Cardiac muscle cell (in vitro differentiated cells and primary cell): ENCODE measurements at places on chromosomes 7 and 10.
A peak's percentile ranks its signal among the peaks of the same experiment; 100 is the strongest.

GRCh38 chr7:97506728-97507127 is 225.2 kb upstream of the TAC1 start:
- H3K27me3 ChIP-seq, result no peaks in the 10 kb centered on the region
- H3K4me3 ChIP-seq, result no peak overlapping the region
- no peak overlapping the region for H3K27ac ChIP-seq
- peaks cover 3% of the 10 kb centered on the region for H3K4me1 ChIP-seq
- H3K36me3 ChIP-seq, result no peaks in the 10 kb centered on the region

GRCh38 chr7:5630670-5631069 is 150.8 kb downstream of the RNF216 start:
- no peaks in the 10 kb centered on the region for H3K27me3 ChIP-seq
- no peaks in the 10 kb centered on the region for H3K36me3 ChIP-seq
- no peak overlapping the region for H3K4me3 ChIP-seq
- DNase-seq, result no peak

DNA sequence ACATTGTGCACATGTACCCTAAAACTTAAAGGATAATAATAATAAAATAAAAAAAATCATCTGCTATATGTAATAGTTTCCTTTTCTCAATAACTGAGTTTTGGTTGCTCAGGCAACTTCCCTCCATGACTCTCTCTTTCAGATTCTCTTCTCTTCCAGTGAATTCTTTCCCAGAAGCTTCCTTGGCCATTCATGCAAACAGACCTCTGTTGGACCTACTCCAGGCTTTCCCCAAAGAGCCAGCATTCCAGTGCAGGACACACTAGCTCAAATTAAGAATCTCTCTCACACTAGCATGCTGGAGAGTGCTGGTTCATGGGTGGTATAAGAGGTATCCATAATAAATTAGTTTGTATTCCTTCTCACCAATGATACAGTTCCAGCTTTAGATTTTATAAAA is 31.0 kb upstream of the ZEB1 start:
- H3K27me3 ChIP-seq, result no peaks in the 10 kb centered on the region
- no peaks in the 10 kb centered on the region for H3K36me3 ChIP-seq
- H3K4me1 ChIP-seq, result no peaks in the 10 kb centered on the region
- no peak overlapping the region for H3K27ac ChIP-seq
- no peak for DNase-seq
- no peak overlapping the region for H3K4me3 ChIP-seq

DNA sequence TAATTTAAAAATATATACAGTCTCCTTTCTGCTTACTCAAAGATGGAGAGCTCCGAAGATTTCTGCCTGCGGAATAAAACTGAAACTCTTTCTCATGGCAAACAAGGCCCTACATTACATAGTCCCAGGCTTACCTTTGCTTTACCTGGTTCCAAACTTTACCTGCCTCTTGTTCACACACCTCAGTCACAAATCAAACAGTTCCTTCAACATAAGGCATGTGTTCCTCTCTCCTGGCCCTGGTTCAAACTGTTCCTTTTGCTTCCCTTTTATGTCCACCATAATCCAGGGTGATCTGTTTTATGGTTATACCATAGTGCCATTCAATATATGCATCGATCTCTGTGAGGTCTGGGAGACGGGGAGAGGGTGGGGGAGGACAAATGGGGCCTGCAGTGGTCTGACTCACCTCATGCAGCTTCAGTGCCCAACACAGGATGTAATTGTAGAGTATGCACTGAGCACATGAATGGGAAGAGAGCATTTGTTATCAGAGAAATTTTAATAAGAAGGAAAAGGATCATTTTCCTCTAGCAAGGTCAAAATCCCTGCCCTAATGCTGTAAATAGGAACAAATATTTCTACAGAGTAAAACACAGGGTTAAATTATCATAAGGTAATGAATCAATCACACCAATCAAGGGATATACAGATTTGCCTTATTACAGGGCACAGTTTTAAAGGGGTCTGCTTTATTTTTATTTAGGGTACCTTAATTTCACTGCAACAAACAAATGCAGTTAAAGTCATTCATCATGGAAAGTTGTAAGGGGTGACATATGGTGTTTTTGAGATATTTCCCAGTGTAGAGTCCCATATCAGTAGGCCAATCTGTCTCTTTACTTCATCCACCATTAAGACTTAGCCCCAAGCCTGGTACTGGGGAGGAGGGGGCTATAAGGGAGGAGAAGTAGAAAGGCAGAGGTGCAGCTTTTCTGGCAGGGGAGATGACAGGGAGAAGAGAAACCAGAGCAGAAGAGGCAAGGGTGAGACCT is 88.8 kb upstream of the PDE1C start:
- no peak overlapping the region for H3K27ac ChIP-seq
- H3K4me3 ChIP-seq, result no peak overlapping the region
- no peaks in the 10 kb centered on the region for H3K27me3 ChIP-seq
- no peak for DNase-seq
- no peaks in the 10 kb centered on the region for H3K4me1 ChIP-seq

GRCh38 chr7:52135403-52135802 is 818.8 kb upstream of the COBL start:
- H3K4me3 ChIP-seq, result no peak overlapping the region
- H3K27ac ChIP-seq, result no peak overlapping the region
- no peaks in the 10 kb centered on the region for H3K27me3 ChIP-seq
- no peak for DNase-seq

GRCh38 chr10:13449296-13449695 is 79.5 kb downstream of the BEND7 start:
- H3K36me3 ChIP-seq, result no peaks in the 10 kb centered on the region
- no peaks in the 10 kb centered on the region for H3K27me3 ChIP-seq
- no peak overlapping the region for H3K4me3 ChIP-seq
- no peaks in the 10 kb centered on the region for H3K4me1 ChIP-seq
- no peak for DNase-seq

GRCh38 chr10:31677195-31678138 is 251.2 kb downstream of the ARHGAP12 start:
- no peaks in the 10 kb centered on the region for H3K36me3 ChIP-seq
- no peak overlapping the region for H3K4me3 ChIP-seq
- no peak for DNase-seq
- H3K4me1 ChIP-seq, result no peaks in the 10 kb centered on the region

GRCh38 chr10:130215151-130215930 is 79.2 kb downstream of the GLRX3 start:
- no peaks in the 10 kb centered on the region for H3K27me3 ChIP-seq
- H3K4me3 ChIP-seq, result no peak overlapping the region
- DNase-seq, result no peak
- no peak overlapping the region for H3K27ac ChIP-seq

GRCh38 chr7:82376739-82377138 is 66.8 kb downstream of the CACNA2D1 start:
- H3K36me3 ChIP-seq, result no peaks in the 10 kb centered on the region
- DNase-seq, result no peak
- no peaks in the 10 kb centered on the region for H3K4me1 ChIP-seq
- H3K27ac ChIP-seq, result no peak overlapping the region
- no peaks in the 10 kb centered on the region for H3K27me3 ChIP-seq

- DNase-seq, result no peak
- H3K27me3 ChIP-seq, result no peaks in the 10 kb centered on the region
- H3K36me3 ChIP-seq, result no peaks in the 10 kb centered on the region
- H3K27ac ChIP-seq, result no peak overlapping the region
- no peak overlapping the region for H3K4me3 ChIP-seq
Observed at GRCh38 chr10:116084161-116084560, 188.8 kb downstream of the GFRA1 start.

DNA sequence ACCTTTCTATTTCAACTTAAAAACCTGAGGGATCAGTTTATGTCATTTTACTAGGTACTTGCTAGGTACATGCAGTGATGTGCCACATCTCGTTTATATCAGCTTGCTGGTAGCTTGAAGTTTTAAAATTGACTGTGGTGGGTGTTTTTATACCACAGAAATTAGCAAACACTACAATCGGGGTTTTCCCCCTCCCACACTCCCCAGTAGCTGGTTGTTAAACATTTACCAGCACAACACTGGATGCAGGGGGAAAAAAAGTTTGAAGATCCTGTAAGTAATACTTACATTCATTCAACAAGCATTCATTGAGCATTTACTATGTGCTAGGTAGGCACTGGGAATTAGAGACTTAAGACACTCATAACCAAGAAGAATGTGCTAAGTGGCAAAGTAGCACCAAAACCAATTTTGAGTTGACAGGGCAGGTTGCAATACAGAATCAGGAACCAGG is 32.6 kb downstream of the USP6NL start:
- no peak overlapping the region for H3K4me3 ChIP-seq
- H3K27ac ChIP-seq, result no peak overlapping the region
- no peak for DNase-seq
- H3K36me3 ChIP-seq, result no peaks in the 10 kb centered on the region
- peaks cover 1% of the 10 kb centered on the region for H3K4me1 ChIP-seq

DNA sequence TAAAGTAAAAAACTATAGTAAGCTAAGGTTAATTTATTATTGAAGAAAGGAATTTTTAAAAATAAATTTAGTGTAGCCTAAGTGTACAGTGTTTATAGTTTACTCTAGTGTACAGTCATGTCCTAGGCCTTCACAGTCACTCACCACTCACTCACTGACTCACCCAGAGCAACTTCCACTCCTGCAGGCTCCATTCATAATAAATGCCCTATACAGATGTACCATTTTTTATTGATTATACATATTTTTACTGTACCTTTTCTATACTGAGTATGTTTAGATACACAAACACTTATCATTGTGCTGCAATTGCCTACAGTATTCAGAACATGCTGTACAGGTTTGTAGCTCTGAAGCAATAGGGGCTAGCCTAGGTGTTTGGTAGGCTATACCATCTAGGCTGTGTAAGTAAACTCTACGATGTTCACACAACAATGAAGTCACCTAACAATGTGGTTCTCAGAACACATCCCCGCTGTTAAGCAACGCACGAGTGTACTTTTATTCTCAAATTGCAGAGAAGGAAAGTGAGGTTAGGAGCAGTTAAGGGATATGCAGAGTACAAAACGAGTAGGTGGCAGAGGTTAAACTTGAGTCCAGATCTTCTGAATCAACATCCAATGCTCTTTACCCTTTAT is 38.9 kb upstream of the PLCE1 start:
- H3K27me3 ChIP-seq, result no peaks in the 10 kb centered on the region
- H3K4me3 ChIP-seq, result no peak overlapping the region
- peaks cover 6% of the 10 kb centered on the region for H3K4me1 ChIP-seq
- no peaks in the 10 kb centered on the region for H3K36me3 ChIP-seq
- no peak for DNase-seq

DNA sequence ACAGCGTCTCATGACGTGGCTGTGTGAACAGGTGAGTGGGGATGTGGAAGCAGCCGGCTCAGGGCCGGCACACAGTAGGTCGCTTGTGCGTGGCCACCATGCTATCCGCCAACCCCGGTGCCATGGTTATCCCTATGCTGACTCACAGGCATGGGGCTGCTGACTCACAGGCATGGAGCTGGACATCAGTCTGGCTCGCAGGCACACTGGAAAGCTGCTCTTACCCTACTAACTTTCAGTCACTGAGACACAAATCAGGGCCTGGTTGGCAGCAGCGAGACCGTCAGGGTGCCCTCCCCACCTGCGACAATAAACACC is 341.9 kb downstream of the PTPRN2 start:
- H3K36me3 ChIP-seq, result no peaks in the 10 kb centered on the region
- H3K4me1 ChIP-seq, result no peaks in the 10 kb centered on the region
- H3K27me3 ChIP-seq, result no peaks in the 10 kb centered on the region
- no peak overlapping the region for H3K27ac ChIP-seq

DNA sequence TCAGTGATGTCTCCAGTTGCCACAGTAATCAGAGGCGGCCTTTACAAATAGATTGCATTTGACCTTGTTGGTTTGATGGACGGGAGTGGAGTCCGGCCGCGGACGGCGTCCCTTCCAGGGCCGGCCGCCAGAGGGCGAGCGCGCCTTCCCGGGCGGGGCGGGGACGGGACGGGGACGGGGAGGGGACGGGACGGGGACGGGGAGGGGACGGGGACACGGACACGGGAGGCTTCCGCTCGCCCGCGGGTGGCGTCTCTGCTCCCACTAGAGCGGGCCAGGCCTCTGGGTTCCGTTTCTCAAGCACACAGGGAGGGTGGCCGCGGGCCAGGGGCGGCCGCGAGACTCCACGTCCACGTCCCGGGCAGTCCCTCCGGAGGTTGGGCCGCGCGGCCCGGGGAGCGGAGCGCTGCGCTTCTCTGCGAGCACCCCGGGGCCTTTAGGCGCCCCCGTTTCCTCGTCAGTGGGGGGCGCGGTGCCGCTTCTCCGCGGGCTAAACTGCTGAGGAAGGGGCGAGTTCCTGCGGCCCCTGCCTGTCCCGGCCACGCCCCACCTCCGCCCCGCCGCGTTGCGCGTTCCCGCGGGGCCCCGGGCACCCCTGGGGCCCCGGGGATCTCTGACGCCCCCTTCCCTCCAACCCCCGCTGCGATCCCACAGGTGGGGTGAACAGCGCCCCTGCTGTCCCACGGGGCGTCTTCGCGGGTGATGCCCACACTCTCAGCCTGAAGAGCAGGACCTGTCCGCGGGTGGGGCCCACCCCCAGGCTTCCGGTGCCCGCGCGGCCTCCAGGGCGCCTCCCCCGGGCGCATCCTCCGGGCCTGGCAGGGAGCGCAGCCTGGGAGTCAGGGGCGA is 84.2 kb upstream of the MKI67 start:
- peaks cover 20% of the 10 kb centered on the region for H3K27me3 ChIP-seq
- no peaks in the 10 kb centered on the region for H3K4me1 ChIP-seq
- peak; percentile 59 for DNase-seq
- no peaks in the 10 kb centered on the region for H3K36me3 ChIP-seq

DNA sequence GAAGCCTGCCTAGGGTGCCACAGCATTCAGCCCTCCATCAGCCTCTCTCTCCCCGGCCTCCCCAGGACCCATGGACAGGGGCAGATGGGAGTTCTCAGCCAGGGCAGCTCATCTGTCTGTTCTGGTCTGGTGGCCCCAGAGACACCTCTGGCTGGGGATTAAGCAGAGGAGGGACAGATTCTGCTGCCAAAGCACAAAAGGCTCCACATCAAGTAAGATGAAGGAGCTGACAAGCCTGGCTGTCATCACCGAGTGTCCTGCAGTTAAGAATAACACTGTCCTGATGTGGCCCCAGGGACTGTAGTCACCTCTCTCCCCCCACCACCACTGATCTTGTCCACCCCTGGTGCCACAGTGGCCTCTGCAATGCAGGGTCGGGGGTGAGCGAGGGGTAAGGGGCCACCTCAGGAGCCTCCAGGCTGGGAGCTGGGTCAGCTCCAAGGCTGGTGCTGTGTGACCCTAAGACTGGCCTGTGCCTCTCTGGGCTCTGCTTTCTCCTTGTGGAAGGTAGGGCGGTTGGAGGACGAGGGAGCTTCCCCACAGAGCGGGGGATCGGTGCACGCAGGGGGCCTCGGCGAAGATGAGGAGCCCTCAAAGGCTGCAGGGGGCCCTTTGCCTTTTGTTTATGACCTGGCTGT is 18.7 kb downstream of the C10orf105 start:
- DNase-seq, result peak; percentile 39
- H3K36me3 ChIP-seq, result no peaks in the 10 kb centered on the region
- no peak overlapping the region for H3K4me3 ChIP-seq
